ENCODE measurements at places on chromosomes 13 and 19. TPM values are rescaled to one million over a fixed set of nuclear protein-coding genes. Genes with fewer than 3 reads are reported as not detected.

The ALG11 gene
- total RNA-seq = 65.7 TPM

GRCh38 chr13:43377973-43378372 lies 354.6 kb downstream of the DNAJC15 start:
- no peak overlapping the region for H3K4me3 ChIP-seq
- peaks cover 10% of the 10 kb centered on the region for H3K36me3 ChIP-seq
- no peak overlapping the region for H3K27ac ChIP-seq
- DNase-seq = no peak
- H3K27me3 ChIP-seq = no peaks in the 10 kb centered on the region

DNA sequence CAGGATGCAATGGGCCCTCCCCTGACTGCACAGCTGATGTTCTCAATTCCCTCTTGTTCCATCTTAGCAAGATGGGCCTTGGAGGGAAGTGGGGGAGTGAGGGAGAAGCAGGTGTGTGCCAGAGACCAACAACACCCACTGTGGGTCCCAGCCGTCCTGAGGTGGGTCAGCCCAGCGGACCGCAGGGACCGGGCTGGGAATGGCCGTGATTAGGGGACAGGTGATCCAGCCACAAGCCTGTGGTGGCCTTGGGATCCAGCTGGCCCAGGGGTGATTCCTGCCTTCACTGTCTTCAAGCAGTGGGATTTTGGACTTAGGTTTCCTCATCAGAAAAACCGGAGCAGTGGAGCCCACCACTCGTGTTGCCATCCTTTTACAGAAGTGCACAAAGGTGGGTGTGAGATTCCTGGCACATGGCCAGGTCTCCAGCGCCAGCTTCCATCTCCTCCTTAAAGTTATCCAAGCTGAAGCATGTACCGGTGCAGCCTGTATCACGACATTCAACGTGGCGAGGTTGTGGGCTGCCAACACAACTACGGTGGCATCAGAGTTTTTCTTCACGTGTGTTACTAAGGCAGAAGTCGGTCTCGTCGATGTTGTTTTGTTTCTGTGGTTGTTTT lies 9.0 kb upstream of the ATP11A start:
- no peak overlapping the region for H3K27ac ChIP-seq
- H3K4me1 ChIP-seq = peaks cover 13% of the 10 kb centered on the region
- H3K27me3 ChIP-seq = no peaks in the 10 kb centered on the region
- no peak for DNase-seq
- H3K4me3 ChIP-seq = no peak overlapping the region

DNA sequence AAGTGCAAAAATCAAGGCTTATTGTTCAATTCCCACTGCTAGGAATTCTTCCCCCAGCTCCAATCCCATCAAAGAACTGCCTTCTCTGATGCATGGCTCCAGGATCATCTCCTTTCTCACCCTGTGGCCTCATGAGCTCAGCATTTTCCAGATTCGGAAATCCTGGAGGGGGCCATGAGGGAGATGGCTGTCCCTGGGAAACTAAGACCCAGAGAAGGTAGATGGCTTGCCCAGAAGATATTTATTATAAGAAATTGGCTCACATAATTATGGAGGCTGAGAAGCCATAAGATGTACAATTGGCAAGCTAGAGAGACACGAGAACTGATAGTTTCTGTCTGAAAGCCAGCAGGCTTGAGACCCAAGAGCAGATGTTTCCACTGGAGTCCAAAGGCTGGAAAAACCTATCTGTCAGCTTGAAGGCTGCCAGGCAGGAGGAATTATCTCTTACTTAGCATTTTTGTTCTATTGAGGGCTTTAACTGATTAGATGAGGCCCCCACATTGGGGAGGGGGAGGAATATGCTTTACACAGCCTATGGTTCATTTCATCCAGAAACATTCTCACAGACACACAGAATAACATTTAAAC lies 58.6 kb downstream of the GADD45B start:
- DNase-seq = no peak
- peaks cover 31% of the 10 kb centered on the region for H3K4me1 ChIP-seq
- peak overlapping the region; percentile 93 for H3K27ac ChIP-seq
- peak overlapping the region; percentile 6 for H3K4me3 ChIP-seq

GRCh38 chr13:85386424-85386823 lies 412.8 kb downstream of the SLITRK6 start:
- H3K4me1 ChIP-seq = peaks cover 12% of the 10 kb centered on the region
- DNase-seq = no peak
- H3K27me3 ChIP-seq = no peaks in the 10 kb centered on the region
- peak overlapping the region; percentile 78 for H3K27ac ChIP-seq
- peaks cover 5% of the 10 kb centered on the region for H3K36me3 ChIP-seq

DNA sequence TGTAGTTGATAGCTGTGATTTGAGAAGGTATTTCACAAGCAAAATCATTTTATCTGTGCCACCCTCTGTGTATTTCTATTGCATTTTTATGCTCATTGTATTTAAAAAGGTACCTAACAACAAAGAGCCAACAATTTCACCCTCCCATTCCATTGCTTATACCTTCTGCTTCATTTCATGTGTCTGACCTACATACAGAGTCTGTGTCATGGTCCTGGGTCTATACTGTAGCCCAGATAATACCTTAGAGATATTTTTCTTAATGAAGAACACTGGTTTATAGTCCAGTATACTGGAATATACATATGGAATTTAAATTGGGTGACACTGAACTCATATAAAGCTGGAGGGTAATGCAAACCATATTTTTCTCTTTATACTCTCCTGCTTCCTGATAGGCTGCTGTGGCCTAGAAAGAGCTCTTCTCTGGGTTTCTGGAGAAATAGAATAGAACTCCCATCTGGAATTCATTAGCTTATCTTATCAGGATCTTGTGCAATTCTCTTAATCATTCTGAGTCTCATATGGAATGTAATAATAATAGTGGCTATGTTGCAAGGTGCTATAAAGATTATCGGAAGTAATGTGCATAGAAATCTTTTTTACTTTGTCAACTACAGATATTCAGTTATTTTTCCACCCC lies 31.8 kb upstream of the SPART start:
- no peak for DNase-seq
- no peaks in the 10 kb centered on the region for H3K4me1 ChIP-seq
- H3K27ac ChIP-seq = peak overlapping the region; percentile 22
- no peak overlapping the region for H3K4me3 ChIP-seq
- peaks cover 3% of the 10 kb centered on the region for H3K36me3 ChIP-seq
- no peaks in the 10 kb centered on the region for H3K27me3 ChIP-seq

DNA sequence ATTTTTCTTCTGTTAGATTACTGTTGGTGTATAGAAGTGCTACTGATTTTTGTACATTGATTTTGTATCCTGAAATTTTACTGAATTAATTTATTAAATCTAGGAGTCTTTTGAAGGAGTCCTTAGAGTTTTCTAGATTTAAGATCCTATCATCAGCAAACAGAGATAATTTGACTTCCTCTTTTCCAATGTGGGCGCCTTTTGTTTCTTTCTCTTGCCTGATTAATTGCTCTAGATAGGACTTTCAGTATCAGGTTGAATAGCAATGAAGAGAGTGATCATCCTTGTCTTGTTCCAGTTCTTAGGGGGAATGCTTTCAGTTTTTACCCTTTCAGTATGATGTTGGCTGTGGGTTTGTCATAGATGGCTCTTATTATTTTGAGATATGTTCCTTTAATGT lies 5.6 kb upstream of the CD33 start:
- H3K27me3 ChIP-seq = peaks cover 12% of the 10 kb centered on the region
- H3K4me1 ChIP-seq = no peaks in the 10 kb centered on the region
- no peaks in the 10 kb centered on the region for H3K36me3 ChIP-seq
- H3K27ac ChIP-seq = no peak overlapping the region
- no peak for DNase-seq
